ENCODE measurements at places on chromosomes 1 and 21. TPM values are rescaled to one million over a fixed set of nuclear protein-coding genes. Genes with fewer than 3 reads are reported as not detected.

DNA sequence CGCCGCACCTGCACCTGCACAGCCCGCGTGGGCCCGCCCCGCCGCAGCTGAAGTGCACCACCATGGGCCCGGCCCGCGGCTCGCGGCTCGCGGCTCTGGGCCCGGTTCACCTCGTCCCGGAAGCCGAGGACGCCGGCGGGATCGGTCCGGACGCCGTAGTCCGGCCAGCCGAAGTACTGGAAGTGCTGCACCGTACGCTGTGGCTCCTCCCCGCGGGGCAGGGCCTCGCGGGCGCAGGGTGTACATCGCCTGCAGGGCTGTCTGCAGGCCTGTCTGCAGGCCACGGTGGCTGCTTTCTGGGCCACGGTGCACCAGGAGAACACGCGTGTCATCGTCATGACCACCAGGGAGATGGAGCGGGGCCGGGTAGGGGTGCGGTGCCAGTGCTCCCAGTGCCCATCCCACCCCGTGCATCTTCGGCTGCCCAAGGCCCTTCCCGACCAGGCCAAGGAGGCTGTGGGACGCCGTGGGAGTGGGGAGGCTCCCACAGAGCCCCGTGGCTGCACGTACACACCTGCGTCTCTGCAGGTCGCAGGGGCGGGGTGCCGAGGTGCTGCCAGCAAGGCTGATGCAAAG is 6.7 kb downstream of the RNF223 start:
- no peak for DNase-seq

PDC gene
- total RNA-seq: not detected

DNA sequence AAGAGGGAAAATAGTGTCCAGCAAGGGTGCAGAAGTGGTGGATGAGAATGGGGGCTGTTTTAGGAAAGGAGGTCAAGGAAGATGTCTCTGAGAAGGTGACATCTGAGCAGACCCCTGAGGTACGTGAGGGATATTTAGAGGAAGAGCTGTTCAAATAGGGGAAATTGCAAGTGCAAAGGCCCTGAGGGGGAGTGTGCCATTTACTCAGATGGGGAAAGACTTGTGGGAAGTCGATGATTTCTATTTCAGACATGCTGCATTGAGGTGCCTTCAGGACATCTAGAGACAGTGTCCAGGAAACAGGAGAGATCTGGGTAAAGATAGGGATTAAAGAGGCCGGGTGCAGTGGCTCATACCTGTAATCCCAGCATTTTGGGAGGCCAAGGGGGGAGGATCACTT is 10.4 kb upstream of the ADGRB2 start:
- DNase-seq: no peak

GRCh38 chr1:160618763-160619274 is 28.0 kb downstream of the SLAMF1 start:
- no peak for DNase-seq

GRCh38 chr21:41823166-41823565 is 56.0 kb downstream of the PRDM15 start:
- DNase-seq: no peak

- no peak for DNase-seq
Measured at GRCh38 chr21:17501107-17502006, 11.5 kb upstream of the CXADR start.

GRCh38 chr1:226939438-226940028 is 561 bp upstream of the COQ8A start:
- DNase-seq: peak; percentile 72

IQGAP3 gene
- total RNA-seq: 25.5 TPM

- no peak for DNase-seq
Measured at GRCh38 chr1:119075614-119076013, 64.8 kb downstream of the WARS2 start.

TNFRSF14 gene
- 192 TPM for total RNA-seq

CSMD2 gene
- total RNA-seq: not detected

CD1D gene
- not detected for total RNA-seq

GRCh38 chr1:183012301-183012994 is 10.8 kb upstream of the LAMC1 start:
- no peak for DNase-seq

C1orf226 gene
- not detected for total RNA-seq

DNA sequence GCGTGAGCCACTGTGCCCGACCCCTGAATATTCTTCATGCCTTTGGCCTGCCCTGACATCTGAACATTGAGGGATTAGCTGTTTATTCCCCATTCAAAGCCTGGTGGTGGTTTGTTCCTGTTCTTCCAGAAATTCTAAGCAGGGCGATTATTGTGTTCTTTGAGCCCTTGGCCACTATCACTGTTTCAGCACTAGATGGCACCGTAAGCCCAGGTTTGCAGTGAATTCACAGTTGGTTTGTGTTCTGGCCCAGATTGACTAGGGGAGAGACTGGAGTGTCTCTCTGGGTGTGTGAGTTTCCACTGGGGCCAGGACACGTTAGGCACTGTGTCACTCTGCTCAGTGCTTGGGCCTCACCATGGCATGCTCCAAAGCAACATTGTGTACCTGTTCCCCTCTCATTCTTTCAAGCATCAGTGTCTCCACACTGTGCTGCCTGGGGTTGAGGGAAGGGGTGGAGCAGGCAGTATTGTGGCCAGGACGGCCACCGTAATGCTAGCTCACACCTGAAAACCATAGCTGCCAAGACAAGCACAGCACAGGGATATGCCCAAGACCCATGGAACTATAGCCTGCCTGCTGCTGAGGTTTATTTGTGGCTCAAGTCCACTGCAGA is 52.7 kb downstream of the PKN2 start:
- DNase-seq: peak; percentile 52

RBP7 gene
- total RNA-seq: not detected

MYBPHL gene
- not detected for total RNA-seq

DNA sequence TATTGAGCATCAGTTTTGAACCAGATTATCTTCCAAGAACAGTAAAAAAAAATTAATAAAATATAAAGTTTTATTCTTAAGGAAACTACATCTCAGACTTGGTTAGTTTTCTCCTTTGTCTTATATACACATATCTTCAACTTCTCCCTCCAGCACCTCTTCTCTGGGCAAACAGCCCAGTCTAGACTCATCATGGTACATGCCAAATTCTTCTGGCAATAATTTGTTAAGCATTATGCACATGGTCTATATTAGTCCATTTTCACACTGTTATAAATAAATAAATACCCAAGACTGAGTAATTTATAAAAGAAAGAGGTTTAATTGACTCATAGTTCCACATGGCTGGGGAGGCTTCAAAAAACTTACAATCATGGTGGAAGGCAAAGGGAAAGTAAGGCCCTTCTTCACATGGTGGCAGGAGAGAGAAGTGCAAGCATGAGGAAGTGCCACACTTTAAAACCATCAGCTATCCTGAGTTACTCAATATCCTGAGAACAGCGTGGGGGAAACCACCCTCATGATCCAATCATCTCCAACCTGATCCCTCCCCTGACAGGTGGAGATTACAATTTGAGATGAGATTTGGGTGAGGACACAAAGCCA is 108.7 kb upstream of the RNPC3 start:
- DNase-seq: no peak

OR2T27 gene
- not detected for total RNA-seq

GRCh38 chr1:205069371-205070125 is 14.7 kb downstream of the TMEM81 start:
- no peak for DNase-seq

DNA sequence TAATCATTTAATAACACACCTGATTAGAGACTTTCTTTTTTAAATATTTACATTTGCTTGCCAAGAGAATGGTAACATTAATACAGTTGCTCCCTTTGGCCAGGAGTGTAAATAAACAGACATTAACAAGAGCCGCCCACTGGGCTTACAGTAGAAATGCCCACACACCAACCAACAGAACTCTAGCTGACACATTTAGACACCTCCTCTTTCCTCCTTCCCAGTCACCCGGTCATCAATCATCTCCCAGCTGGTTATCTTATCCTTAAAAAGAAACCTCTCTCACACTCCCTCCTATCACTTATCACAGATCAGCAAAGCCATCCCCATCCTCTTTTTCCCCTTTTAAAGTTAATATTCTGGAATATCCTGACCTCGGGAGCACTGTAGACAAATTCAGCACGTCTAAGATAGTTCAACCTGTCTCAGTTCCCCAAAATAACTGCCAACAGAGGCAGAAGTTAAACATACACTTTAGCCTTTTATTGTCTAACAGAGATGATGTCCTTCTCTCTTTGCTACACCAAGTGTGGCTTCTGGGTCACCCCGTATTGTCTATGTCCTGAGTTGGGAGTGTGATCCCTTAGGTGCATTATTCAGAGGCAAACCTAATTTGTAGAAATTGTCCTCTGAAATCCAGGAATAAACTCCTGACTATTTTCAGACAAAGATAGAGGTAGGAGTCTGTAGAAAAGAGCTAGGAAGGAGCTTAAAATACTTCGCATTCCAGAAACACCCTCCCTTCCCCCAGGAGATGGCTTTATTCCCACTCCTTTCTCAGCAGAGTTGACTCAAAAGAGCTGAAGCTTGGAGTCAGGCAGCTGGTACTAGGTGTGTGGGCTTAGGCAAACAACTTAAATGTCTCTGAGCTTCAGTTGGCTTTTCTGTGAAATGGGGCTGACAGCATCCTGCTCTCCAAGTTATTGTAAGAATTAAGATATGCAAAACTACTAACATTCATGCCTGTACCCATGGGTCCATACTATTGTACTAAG is 8.8 kb downstream of the MYCL start:
- no peak for DNase-seq

- no peak for DNase-seq
Measured at GRCh38 chr1:177591155-177591554, 378.7 kb downstream of the SEC16B start.

DNA sequence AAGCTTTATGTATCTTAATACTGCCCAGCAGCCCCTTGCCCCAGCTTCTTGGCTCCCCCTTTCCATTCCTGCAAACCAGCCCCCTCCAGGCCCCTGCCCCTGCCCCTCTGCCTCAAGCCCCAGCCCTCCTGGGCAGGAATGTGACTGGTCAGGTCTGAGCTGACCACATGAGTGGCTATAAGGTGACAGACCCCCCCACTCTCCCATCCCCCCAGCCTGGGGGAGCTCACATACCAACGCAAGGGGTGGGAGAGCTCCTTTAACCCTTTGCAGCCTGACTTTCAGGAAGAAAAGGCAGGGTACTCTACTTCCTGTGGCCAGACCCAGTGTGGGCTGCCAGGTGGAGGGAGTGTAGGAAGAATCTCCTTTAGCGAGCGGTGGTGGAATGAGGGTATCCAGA is 33.2 kb downstream of the AHDC1 start:
- no peak for DNase-seq

- peak; percentile 23 for DNase-seq
Measured at GRCh38 chr1:65209005-65209885, 61.2 kb downstream of the AK4 start.

DNA sequence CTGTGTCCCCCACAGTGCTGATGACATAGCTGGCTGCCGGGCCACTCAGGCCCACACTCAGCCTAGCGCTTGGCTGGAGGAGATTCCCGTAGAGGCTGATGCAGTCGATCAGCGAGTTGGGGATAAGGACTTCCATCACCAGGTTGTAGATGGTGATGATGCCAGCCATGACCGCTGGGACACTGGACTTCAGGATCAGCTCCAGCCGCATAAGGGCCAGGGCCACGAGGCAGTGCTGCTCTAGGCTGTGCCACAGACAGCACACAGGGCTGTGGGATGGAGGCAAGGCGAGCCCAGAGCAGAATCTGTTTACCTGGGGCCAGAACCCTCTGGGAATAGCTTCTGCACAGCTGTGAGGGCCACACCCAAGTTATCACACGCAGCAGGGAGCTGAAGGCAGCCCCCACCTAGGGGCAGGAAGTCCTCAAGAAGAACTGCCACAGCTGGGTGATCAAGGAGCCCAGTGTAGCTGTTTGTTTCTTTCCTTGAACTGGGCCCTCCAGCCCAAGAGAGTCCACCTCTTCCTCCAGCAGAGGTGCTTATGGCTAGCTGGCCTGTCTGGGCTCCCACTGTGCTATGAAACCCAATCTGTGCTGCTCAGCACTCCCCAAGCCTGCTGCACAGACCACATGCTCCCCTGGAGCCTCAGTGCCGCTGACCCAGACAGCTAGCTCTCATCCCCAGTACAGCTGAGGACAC is 6.2 kb downstream of the SLC2A1 start:
- DNase-seq: peak; percentile 59

JAM2 gene
- total RNA-seq: 0.23 TPM

- DNase-seq: no peak
Measured at GRCh38 chr1:51165540-51165939, 63.5 kb downstream of the C1orf185 start.

- DNase-seq: peak; percentile 18
Measured at GRCh38 chr1:7827126-7827955, 25.5 kb downstream of the UTS2 start.

VHLL gene
- total RNA-seq: 0.52 TPM

CSF1 gene
- total RNA-seq: 42.4 TPM

DNA sequence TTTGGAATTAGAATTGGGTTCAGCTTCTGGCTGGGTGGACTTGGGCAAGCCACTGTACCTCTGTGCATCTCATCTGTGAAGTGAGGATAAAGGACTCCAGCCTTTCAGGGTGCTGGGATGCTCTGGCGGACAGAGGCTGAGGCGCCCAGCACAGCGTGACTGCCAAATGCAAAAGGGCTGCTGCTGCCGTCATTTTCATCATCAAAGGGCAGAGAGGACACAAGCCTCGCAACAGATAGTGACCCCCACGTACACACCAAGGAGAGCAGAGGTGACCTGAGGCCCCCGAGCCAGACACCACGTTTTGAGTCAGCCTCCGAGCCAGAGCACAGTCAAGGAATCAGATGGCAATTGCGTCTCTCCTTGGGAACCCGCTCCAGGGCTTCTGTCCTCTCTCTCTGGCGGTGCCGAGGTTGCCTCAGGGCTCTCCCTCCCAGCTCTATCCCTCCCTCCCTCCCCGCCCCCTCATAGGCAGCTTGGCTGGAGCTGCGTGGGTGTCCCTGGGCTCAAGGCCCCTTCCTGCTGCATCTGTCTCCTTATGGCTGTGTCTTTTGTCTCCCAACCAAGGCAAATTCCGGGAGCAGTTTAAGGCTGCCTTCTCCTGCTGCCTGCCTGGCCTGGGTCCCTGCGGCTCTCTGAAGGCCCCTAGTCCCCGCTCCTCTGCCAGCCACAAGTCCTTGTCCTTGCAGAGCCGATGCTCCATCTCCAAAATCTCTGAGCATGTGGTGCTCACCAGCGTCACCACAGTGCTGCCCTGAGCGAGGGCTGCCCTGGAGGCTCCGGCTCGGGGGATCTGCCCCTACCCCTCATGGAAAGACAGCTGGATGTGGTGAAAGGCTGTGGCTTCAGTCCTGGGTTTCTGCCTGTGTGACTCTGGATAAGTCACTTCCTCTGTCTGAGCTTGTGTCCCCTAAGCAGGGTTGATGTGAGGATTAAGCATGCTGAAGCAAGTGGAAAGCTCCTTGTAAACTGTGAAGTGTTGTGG is 9.0 kb downstream of the HCRTR1 start:
- no peak for DNase-seq

GRCh38 chr21:39127506-39127905 is 55.7 kb downstream of the PSMG1 start:
- no peak for DNase-seq

GCSAML gene
- total RNA-seq: not detected

DNA sequence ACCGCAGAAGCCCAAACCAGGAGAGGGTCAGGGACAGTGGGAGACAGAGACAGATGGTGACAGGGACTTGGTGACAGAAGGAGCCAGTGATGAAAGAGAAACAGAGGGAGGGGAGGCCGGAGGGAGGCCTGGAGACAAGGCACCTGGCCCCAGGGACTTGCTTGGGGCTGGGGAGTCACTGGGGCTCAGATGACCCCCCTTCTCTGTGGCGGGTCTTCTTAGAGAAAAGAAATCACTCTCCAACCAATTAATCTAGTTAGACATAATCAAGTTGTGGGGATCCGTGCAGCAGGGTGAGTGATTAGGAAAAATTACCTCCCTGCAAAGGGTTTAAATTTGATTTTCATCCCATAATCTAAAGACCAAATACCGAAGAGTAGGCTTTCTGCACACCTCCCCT is 519.8 kb downstream of the PTPRU start:
- DNase-seq: no peak
